ENCODE measurements at places on chromosomes 7 and 10.

DNA sequence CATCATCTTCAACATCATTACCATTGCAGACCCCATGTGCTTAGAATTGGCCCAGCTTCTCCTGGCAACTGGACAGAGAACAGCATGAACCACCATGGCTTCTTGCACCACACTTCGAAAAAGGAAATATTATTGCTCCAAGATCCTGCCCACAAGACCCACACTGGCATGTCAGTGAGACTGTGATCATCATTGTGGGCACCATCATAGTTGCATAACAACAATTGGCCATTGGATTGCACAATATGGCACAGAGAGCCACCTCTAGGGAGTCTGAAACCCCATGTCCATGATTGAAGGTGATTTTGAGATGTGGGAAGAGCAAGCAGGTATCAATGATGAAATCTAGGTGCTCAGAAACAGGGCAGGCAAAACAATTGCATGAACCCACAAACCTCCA lies 918.9 kb downstream of the GRID1 start:
- DNase-seq, result no peak

DNA sequence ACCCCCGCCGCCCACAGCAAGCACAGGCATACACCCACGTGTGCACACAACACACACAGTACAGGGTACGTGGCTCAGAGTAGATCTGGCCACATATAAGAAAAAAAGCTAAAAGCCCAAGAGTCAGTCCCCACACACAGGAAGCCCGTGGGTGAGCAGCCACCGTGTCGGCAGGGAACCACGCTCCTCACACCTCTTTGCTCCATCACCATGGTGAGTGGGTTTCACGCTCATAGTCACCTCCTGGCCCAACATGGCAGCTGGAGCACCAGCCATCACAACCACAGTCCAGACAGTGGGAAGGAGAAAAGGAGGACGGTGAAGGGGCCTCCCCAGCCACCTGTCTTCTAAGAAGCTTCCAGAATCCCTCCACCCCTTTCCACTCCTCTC lies 76.0 kb upstream of the PDGFA start:
- no peak for DNase-seq

- no peak for DNase-seq
Measured at GRCh38 chr7:47942132-47942531, 6.1 kb downstream of the PKD1L1 start.

DNA sequence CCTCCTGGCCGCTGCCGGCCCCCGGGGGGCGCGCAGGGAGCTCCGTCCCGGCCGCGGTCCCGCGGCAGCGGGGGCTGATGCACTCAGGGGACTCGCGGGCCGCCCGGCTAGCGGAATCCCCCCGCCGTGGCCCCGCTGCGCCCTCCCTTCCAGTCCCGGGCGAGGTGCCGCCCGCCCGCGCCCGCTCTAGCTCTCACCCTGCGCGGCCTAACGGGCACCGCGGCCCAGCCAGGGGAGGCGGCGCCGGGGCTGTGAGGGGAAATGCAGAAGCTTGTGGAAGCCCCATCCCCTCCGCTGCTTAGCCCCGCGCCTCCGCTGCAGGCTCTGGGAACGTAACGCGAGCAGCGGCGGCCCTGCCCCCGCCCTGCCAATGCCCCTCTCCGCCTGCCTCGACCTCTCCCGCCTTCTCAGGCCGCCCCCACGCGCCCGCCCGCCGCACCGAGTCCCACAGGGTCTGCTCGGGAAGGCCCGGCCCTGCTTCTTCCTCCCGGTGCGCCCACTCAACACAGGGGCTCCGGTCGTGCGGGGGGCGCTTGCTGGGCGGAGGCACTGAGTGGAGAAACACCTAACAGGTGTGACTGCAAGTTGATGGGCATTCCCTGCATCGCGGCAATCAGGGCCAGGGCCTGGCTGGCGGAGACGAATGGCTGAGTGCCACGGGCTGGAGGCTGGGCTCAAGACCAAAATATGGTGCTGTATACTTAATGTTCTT lies 384 bp upstream of the TMEM229A start:
- no peak for DNase-seq

DNA sequence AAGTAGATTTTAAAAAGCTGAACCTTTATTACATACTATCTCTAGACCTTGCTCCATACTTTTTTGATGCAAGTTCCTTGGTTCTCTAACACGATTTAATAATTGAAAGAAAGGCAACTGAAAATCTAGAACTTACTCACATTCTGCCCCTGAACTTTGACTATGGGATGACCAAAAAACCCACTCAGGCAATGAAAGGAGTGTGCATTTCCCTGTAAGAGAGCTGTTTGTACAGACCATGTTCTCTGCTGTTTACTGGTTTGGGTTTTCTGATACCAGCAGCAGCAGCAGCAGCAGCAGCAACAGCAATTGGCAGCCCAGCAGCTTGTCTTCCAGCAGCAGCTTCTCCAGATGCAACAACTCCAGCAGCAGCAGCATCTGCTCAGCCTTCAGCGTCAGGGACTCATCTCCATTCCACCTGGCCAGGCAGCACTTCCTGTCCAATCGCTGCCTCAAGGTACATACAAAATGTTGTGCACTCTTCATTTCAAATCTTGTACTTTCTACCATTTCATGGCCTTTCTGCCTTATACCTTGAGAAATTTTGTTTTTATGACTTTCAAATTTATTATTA lies 216.7 kb downstream of the FOXP2 start:
- no peak for DNase-seq

- DNase-seq, result no peak
Measured at GRCh38 chr10:51198170-51198569, 123.9 kb downstream of the PRKG1 start.
